ENCODE measurements at places on chromosomes 4 and X.

DNA sequence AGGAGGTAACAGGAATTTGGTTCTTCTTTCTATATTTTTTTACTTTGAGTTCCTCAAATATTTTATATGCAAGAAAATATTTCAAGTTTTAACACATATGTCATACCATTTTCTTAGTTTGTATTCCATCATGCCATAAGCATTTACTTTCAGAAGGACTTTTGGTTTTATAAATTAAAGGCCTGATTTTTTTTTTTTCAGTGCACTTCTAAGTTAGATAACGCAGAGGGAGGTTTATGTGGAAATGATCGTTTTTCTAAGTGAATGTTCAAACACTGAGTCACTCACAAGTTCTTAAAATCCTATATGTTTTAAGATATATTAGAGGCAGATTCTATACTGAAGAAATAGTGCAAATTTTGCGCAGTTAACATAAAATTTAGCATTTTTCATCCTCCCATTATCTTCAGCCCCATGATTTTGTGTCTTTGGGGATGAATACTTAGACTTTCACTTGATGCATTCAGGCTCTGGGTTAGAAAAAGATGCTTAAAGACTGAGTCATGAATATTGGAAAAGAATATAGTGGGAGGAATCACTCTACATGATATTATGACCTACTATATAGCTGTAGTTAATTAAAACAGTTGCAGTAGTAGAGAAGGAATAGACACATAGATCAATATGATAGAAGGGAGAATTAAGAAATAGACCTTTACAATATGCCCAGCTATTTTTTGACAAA, 54.9 kb downstream of the COL4A5 start:
- DNase-seq: no peak

DNA sequence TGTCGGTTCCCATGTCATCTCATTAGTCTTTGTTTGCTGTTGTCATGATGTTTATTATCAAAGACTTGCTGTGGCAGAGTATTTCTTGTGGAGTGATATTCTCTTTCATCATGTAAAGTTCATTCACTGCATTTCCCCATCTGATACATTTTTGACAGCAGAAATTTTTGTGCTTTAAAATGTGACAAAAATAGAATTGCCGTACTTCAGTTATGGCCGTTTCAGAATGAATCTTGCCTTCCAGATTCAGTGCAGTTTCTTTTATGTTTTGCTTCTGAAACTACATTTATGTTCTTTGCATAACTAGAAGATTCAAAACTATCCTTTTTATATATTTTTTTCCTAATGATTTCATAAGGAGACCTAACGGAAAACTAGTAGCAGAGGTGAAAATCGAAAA, 10.0 kb downstream of the CSTF2 start:
- no peak for DNase-seq

DNA sequence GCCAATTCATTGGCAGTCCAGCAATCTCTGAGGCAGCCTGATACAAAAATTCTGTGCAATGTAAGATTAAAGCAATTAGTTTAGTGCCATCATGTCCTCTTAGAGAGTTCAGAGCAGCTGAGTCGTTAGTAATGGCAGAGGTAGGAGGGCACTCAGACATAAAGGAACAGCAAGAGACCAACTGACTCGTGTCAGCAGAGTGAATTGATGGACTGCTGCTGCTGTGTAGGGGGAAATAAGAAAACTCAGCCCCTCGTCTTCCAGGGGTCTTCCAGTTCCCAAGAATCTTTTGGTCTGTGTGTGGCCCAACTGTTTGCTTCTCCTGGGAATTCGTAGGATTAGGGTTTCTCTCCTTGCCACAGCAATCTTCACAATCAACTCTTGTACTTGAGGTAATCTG, 100.9 kb downstream of the TTC29 start:
- no peak for DNase-seq

DNA sequence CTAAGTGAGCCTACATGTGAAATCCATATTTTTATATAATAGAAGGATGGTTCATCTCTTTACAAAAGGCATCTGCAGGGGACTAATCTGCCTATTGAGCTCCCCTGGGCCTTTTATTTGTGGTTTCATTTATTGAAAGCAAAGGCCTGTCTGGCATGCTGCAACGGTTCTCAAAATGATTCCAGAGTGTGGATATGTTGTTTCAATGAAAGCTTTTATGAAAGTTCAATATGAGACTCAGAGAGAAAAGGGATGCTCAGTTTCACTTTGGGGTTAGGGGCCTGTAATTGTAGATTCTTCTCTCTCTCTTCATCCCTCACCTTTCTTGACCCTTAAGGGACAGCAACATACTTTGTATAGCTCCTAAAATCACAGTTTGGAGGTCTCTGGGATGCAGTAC, 204.2 kb upstream of the CASK start:
- DNase-seq: no peak

GRCh38 chr4:10688022-10688421, 3.5 kb upstream of the CLNK start:
- no peak for DNase-seq

GRCh38 chr4:138674209-138674608, 341.4 kb upstream of the NOCT start:
- no peak for DNase-seq

DNA sequence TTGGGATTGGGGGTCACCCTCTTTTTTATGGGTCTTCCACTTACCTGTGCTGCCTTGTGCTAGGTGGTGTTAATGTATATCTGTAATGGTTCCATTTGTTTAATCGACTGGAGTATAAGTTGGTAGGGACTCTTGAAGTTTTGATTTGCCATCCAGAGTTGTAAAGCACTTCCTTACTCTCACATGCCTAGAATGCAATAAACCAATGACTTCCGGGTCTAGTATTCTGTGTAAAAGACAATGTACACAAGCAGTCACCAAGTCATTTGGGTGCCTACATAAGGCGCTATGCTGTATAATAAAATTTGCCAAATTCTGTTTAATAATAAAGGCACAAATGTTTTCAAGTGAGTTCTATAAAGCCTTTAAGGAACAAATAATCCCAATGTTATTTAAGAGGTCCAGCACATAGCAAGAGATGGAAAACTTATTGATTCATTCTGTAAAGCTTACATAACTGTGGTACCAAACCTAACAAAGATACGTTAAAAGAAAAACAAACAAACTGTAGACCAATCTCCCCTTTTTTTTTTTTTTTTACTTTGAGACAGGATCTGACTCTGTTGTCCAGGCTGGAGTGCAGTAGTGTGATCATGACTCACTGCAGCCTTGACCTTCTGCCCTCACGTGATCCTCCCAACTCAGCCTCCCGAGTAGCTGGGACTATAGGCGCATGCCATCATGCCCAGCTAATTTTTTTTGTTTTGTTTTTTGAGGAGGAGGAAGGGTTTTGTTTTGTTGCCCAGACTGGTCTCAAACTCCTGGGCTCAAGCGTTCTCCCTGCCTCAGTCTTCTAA, 41.5 kb upstream of the HPRT1 start:
- no peak for DNase-seq

DNA sequence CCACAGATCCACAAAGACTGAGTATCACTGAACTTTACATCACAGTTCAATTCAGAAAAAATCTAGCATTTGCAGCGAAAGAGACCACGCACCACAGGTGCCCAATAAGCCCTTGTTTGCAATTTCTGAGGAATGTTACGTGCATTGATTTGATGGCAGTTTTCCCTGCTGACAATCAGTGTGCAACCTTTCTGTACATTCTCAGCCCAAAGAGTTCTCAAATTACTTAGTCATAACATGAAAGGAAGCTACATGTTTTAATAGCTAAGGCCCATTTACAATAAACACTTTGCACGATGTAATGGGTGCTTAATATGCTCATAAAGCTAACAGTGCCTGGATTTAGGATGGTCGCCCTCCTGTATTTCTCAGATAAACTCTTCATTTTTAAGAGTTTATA, 47.9 kb downstream of the PTCHD1 start:
- no peak for DNase-seq

GRCh38 chrX:28639451-28639850, 52.2 kb downstream of the IL1RAPL1 start:
- DNase-seq: no peak

DNA sequence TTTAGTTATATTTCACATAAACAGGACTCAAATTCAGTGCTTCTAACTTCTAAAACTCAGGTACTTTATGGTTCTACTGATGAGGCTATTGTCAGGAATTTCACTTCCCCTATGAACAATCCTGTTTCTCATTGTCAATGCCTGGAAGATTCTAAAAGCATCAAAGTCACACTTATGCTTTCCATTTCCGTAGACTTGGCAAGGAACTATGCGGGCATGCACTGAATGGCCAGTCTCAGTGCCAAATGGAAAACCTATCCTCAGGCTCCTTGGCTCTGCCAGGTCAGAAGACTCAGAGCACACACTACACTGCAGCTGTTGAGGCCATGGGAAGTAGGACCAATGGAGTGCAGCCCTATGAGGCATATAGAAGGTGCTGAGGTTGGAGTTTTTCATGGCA, 97.0 kb upstream of the PTPN13 start:
- peak; percentile 21 for DNase-seq

GRCh38 chr4:127988638-127989037, 23.4 kb downstream of the ABHD18 start:
- DNase-seq: no peak

GRCh38 chrX:17160975-17161374, 214.0 kb upstream of the NHS start:
- peak; percentile 18 for DNase-seq

- no peak for DNase-seq
Measured at GRCh38 chr4:181838253-181838652, 404.9 kb upstream of the TENM3 start.

DNA sequence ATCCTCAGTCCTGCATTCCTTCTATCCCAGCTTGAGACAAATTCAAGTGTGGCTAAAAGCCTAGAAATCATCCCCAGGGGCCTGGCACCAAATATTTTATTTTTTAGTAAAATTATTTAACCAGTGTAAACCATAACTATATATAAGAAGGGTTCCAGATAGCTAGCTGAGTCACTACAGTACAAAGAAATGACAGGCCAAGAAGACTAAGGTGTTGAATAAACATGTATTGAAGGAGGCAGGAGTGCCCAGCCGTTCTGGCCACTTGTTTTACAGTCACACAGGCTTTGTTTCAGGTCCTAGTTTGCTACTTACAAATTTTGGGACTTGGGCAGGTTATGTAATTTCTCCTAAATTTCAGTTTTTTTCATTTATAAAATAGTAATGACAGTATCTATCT, 225.9 kb upstream of the PITX2 start:
- no peak for DNase-seq

- DNase-seq: no peak
Measured at GRCh38 chr4:168880811-168881595, 129.1 kb downstream of the CBR4 start.

DNA sequence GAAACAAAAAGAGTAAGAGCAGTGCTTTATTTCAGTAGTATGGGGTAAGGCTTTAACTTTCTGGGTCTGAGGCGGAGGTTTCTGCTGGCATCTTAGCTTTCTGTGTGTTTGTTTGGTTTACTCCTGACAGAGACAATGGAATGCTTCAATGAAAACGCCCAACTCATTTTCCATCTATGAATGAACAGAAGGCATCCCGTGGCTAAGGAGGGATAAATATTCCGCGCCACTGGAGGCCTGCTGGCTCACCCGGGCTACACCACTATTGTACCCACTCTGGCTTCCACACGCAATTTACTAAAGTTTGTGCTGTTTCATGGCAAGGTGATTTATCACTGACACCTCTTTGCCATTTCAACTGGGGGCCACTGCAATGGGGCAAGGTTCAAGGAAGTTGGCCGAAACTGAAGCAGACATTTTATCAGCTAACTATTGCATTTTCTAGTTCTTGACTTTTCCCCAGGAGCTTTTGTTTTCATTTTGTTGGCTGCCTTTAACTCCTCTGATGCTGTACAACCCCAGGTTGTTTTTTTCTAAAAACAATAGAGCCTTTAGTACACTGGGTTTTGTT, 32.8 kb upstream of the PPARGC1A start:
- DNase-seq: no peak

DNA sequence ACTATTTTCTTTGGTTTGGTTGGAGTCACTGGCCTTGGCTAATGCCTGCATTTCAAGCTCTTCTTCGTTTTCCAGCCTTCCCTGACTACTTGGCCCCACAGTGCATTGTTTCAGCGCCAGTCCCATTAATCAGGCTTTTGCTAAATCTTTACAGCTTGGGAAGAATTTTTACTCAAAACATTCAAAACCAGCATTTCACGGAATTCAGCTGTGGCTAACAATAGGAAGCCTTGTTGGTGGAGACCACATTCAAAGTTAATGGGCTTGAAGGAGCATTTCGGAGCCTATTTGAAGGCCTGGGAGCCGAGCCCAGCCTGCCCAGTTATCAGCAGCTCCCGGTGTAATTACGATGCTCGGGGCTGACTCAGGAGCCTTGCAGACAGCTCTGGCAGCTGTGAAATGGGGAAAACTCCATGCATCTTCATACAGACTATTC, 30.8 kb upstream of the VCX2 start:
- DNase-seq: no peak

- no peak for DNase-seq
Measured at GRCh38 chrX:15749642-15750610, 11.9 kb downstream of the CA5B start.

DNA sequence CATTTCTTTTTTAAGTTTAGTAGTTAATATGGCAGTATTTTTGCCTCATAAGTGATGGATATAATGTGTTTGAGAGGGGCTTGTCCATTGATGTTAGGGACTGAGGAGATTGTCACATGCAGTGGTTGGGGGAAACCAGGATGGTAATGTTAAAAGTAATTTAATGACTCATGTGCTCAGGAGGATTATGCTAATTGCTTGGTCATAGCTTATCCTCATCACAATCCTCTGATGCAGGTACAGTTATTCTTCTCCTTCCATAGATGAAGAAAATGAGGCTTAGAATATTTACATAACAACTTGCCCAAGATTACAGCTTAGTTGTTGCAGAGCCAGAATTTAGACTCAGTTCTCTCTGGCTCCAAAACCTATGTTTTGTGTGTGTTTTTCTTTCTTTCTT, 94.4 kb upstream of the SCML1 start:
- DNase-seq: no peak

- no peak for DNase-seq
Measured at GRCh38 chr4:159018062-159018629, 84.7 kb upstream of the RAPGEF2 start.

DNA sequence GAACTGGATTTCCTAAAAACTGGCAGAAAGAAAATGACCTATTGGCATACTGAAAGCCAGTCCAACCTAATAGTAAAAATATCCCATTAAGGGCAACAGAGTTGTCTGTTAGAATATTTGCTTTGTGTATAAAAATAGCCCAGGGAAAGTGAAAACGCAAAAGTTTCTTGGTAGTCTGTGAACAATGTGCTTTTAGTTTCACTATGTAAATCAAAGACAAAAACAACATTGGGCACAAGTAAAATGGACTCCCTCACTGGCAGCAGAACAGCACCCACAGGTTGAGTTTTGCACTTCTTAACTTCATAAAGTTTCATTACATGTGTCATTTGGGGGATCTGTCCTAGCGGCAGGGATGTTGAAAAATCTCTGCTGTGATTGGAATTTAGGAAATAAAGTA, 4.3 kb upstream of the FGG start:
- no peak for DNase-seq

- DNase-seq: no peak
Measured at GRCh38 chr4:183304067-183304466, 16.0 kb downstream of the CLDN22 start.

GRCh38 chr4:20297261-20297660, 45.6 kb downstream of the SLIT2 start:
- DNase-seq: no peak

- DNase-seq: peak; percentile 52
Measured at GRCh38 chr4:41795796-41796385, 47.4 kb upstream of the PHOX2B start.

GRCh38 chrX:106726485-106727437, at the start of gene RNF128:
Gene RNF128, plus strand, starts transcription at chrX:106726701. Its CDS starts 213 bp downstream, at chrX:106726914.
- peak; percentile 9 for DNase-seq

All from D341Med (cell line).